Forelimb muscle (tissue), 1 donor: ENCODE measurements at places on chromosomes 1 and 21. TPM values are rescaled to one million over a fixed set of nuclear protein-coding genes. Genes with fewer than 3 reads are reported as not detected.

DNA sequence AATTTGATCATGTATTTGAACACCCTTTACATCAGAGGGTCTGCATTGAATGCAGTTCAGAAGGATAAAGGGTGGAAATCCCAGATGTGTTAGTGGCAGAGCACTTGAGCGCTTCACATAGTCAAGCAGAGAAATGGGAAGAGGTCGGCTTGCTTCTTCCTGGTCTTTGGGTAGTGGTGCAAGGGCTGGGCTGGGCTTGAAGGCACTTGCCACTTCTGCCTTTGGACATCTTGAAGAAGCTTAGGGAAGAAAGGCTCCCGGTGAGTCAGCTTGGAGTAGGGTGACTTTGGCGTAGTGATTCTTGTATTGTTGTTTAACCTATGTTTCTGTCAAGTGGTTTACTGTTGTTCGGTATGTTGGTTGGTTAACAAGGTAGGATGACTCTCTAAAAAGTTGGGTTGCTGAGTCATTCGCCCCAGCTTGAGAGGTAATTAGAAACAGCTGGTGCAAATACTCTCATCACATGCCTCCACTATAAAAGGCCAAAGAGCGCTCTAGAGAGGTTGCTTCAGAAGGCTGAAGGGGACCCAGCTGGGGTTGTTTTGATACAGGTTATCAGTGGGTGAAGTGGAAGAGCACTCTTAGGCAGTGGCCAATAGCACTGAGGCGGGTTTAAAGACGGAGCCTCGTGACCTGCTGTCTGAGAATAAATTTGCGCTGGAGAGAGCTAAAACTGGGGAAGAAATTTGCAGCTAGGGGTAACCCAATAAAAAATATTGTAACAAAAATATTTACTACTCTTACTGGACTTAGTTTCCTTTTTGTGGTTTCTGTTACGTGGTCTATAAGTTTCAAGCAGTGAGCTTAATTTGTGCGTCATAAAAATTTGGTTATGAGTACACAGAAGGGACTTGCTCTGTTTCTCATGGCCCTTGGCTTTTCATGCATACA lies 1.4 kb downstream of the BACH1 start:
- DNase-seq: no peak

DNA sequence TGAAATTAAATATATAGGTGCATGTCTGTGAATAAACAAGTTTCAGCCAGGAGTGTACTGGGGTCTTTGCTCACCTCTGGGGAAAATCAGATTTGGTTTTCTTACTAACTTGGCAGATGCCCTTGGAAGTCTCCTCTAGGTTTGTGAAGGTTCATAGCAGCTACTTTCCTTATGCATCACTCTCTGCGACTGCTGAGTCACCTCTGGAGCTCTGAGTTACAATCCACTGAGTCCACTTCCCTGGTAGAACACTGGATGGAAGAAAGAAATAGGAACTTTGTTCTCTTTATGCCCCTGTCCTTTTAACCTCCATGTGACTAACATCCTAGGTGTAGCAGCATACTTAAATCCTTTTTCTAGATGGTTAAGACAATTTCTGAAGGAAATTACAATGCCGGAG lies 4.4 kb upstream of the FASLG start:
- DNase-seq: no peak

DNA sequence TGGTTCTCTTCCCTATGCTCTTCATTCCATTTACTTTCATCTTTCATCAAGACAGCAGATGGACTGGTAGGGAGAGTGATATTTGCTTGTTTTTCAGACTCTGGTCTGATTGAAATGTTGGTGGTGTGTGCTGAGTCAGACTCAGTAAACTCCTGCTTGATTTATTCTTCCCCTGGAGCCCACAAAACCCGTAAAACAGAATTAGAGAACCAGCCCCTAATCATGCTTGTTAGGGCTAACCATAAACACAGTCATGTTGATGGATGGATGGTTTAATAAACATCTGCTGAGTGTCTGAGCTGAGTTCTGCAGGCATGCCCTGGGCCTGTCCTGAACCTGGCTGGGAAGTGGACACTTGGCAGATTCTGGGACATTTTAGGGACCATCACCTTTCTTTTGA lies 24.8 kb downstream of the NOS1AP start:
- DNase-seq: no peak

DNA sequence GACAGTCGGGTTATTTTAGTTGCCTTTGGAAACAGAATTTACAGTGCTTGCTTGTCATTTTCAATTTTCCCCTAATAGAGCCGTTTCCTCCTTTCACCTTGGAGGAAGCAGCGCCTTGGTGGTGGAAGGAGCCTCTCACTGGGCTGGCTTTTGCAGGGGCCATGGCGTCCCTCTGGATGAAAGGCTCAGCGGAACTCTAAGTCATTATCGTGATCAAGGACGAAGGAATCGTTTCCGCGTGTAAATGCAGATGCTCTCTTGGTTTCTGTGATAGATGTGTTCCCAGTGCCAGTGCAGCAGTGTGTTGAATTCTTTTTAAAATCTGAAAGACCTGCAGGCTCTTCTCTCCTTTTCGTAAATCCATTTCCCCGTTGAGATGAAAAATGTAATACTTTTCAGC lies 126.2 kb upstream of the LMO4 start:
- DNase-seq: no peak

DNA sequence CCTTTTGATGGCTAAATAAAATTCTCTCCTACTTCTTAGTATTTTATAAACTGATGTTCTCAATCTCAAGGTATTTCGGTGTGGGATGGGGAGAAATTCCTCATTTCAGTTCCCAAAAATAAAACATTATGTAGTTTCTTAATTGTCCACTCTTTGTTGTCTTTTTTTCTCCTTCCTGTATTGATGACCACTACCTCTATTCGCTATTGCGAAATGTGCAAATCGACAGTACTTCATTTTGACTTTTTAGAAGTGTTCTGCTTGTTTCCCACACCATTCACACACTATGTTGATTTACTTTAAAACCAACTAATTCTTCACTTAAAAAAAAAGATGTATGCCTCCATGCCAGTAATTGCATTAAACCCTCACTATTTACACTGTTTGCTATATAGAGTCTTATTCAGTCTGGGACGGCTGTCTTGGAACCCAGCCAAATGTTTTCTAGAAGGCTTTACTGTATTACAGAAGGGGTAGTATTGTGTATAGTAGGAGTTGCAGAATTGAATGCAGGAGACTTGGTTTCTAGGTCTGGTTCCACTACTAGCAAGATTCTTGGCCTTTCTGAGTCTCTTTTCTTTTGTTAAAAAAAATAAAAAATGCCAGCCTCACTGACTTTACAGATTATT lies 5.6 kb downstream of the RNF2 start:
- DNase-seq: no peak

- no peak for DNase-seq
Measured at GRCh38 chr1:203931953-203932352, 70.6 kb downstream of the SNRPE start.

ACKR1 gene
- polyA plus RNA-seq: 3.0 TPM

AIM2 gene
- polyA plus RNA-seq: 0.46 TPM

CDC42SE1 gene
- 53.3 TPM for polyA plus RNA-seq

TMEM200B gene
- polyA plus RNA-seq: 5.9 TPM

DEPDC1 gene
- 7.1 TPM for polyA plus RNA-seq

RXFP4 gene
- not detected for polyA plus RNA-seq

AMPD1 gene
- 122 TPM for polyA plus RNA-seq

BSDC1 gene
- polyA plus RNA-seq: 39.6 TPM

JAM2 gene
- polyA plus RNA-seq: 38.1 TPM
